H1 (cell line): ENCODE measurements at places on chromosomes 7 and 10. TPM values are rescaled to one million over a fixed set of nuclear protein-coding genes. Genes with fewer than 3 reads are reported as not detected.
A peak's percentile ranks its signal among the peaks of the same experiment; 100 is the strongest.

Gene LRRD1
- total RNA-seq: not detected in 2 replicates

GRCh38 chr10:104416851-104417250, 63.2 kb downstream of the CFAP58 start:
- DNase-seq: no peak

GRCh38 chr7:115356139-115356746, 434.3 kb downstream of the MDFIC start:
- no peak for DNase-seq

- no peak for DNase-seq
Observed at GRCh38 chr7:124171068-124171467, 138.2 kb upstream of the TMEM229A start.

DNA sequence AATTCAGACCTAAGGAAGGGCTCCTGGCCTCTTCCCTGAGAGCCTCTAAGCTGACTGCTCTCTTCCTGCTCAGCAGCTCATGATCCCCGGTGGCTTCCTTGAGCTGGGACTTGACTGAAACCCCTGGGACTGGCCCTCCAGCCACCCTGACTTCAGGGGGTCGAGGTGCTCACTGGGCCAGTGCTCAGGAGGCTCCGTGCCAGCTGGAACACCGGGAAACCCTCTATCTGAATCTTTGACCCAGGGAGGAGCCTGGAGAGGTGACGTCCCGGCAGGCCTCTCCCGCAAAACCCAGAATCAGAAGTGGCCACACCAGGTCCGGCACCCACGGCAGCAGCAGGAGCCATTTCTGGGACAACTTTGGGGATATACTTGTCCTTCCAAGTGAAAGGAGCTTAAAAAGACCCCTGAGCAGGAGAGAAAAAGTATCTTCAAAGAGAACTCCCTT, 110.7 kb downstream of the WDR37 start:
- DNase-seq: no peak

- DNase-seq: no peak
Observed at GRCh38 chr7:77157446-77157845, 35.0 kb downstream of the CCDC146 start.

Gene CALCR
- total RNA-seq: 3.0 and 3.6 TPM in 2 replicates

GRCh38 chr10:68550747-68551411, 9.3 kb upstream of the TET1 start:
- DNase-seq: peak; percentile 59
